ENCODE measurements at places on chromosomes 6 and 20. TPM values are rescaled to one million over a fixed set of nuclear protein-coding genes. Genes with fewer than 3 reads are reported as not detected.
A peak's percentile ranks its signal among the peaks of the same experiment; 100 is the strongest.

SPEF1 gene
- total RNA-seq = 0.13 TPM

DNA sequence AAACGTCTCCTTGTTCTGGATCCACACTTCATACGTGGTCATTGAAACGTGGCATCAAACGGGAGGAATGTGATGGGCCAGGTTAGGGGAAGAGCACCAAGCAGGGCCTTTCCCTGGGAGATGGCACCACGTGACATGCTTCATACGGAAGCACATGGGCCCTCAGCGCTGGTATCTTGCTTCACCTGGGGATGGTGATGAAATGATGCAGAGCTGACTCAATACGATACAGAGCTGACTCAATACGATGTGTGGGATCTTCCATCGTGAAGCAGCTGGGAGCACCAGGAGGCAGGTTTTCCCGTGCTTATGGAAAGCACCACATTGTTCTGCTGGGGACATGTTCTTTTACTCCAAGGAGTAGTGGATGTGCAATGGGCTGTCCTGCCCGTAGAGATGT is 22.5 kb upstream of the TAGAP start:
- no peak for DNase-seq

DNA sequence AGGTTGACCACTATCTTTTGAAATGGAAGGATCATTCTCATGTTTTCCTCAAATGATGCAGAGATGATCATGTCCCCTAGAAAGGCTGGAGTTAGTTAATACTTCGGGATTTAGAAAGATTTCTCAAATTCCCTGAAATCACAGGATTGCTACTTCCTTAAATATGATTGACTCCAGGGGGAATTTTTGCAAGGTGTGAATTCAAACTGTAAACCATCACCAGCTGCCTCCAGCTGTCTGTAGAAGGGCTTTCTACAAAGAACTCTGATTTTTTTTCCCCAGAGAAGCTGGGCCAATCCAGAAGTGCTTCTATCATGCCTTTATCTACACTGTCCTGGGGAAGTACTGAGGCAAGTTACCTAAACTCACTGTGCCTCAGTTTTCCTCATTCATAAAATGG is 114.5 kb downstream of the EDN1 start:
- DNase-seq = no peak

DNA sequence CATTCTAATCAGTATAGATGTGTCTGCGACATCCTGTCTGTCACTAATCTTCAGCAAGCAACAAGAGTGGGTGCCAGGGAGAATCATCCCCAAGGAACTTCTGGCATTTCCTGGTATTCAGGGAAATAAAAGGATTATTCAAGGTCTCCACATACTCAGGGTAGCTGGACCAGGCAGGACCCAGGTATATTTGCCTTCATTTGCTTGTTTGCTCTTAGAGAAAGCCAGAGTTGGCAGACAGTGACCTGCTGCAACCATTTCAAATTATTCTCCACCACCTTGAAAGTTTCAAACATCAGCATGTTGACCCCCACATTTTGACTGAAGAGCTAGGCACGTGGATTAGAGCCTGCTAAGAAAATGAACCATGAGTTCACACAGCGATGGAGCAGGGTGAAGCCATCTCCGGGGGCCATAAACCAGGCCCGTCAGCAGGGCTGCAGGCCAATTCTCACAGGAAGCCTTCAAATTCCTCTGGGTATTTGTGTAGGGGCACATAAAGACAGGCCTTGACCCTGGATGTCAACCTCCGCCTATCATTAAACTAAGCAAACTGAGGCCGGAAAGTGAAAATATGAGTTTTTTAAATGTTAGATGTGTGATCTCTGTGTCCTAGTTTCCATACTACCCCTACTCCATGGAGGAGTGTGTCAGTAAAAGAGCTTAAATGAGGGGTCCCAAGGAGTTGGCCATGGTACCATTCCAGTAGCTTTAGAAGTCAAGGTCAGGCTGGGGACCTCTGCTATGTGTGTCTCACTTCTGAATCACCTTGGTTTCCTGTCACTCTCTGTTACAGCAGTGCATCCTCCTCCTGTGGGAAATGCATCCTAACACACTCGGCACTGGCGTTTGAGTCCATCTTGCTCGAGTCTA is 32.9 kb downstream of the TRAM2 start:
- no peak for DNase-seq

GRCh38 chr6:73782911-73783310 is 86.9 kb downstream of the CD109 start:
- DNase-seq = no peak

MATN4 gene
- total RNA-seq = not detected

MCM9 gene
- total RNA-seq = 21.3 TPM

DNA sequence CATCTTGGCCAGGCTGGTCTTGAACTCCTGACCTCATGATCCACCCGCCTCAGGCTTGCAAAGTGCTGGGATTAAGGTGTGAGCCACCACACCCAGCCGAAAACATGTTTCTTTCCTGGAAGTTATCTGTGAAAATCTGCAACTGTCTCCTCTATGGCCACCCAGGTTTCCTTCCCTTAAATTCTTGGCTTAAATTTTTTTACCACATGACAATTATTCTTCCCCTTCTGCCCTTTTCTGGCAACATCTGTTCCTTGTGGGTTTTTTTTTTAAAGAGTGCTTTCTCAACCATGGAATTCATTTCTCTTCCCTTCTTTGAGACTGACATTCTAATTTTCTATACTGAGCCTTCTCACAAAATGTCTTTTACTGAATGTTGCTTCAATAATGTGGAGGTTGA is 59.6 kb downstream of the DOK5 start:
- no peak for DNase-seq

HSPA1L gene
- total RNA-seq = 3.5 TPM

DNA sequence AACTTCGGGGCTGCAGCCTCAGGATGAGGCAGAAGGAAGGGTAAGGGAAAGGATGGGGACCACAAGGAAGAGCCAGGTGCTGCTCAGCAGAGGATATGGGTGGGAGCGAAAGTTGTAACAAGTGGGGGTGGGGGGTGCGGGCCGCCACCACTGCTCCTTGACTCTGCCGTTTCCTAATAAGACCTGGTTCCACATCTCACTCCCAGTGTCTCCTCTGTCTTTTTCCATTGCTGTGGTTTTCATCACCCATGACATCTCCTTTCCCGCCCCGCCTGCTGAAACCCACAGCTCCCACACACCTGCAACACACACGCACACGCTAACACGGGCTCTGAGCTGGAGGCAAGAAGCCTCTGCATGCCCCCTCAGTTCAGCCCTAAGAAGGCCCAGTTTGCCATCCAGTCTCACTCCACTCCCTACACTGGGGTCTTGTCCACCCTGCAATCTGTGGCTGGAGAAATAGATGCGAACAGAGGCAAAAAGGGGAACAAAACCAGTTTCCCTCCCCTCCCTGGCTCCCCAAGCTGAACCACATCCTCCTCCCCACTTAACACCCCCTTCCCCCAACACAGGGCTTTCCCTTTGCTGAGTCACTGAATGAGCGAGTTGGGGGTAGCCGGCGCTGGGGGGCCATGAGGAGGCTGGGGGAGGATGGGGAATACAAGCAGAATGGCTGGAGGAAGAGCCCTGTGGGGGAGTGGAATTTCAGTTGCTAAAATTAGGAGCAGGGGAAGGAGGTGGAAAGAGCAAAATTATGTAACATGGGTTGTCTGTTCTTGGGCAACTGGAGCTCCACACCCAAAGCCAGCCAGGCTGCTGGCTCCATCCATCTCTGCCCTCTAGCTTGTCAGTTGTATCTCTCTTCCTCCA is 11.5 kb downstream of the NFKBIL1 start:
- peak; percentile 63 for DNase-seq

TREM2 gene
- 0.44 TPM for total RNA-seq

CDH26 gene
- total RNA-seq = 0.91 TPM

Measured in CD8-positive, alpha-beta memory T cell (primary cell).